ENCODE measurements at places on chromosomes 13 and 19.

GRCh38 chr13:110392510-110393240 lies 85.6 kb downstream of the COL4A2 start:
- DNase-seq: no peak

DNA sequence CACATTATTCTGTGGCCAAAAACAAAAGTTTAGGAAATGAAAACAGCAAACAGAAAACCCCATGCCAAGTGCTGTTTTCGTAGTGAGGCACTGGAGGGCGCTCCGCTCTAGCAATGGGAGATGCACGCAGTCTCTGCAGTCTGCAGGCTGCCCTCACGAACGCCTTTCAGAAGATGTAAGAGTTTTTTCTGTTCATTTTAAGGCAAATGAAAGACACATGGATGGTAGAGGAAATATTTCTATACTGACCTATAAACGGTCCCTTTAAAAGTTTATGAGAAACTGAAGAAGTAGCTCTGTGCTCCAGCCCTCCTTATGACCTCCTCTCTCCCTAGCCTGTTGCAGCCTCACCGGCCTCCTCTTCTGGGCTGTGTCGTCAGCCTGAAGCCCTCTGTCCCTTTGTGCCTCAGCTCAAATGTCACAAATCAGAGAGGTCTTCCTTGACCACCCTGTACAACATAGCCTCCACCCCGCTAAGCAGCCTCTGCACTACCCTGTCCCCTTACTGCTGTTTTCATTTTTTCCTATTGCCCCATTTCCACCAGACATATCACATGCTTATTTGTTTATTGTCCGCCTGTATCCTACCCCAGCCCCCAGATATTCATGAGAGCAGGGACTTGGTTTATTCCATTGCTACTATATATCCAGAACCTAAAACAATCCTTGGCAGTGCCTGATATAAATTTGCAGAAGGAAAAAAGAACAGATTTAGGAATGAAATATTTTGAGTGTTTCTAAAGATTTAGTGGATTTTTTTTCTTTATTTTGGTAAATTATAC lies 116.4 kb downstream of the TM9SF2 start:
- DNase-seq: no peak

- DNase-seq: no peak
Measured at GRCh38 chr13:60318186-60318585, 78.8 kb upstream of the TDRD3 start.

- DNase-seq: no peak
Measured at GRCh38 chr19:44869733-44870470, 21.2 kb upstream of the TOMM40 start.

- peak; percentile 98 for DNase-seq
Measured at GRCh38 chr19:35931161-35931873, 4.9 kb upstream of the LRFN3 start.

GRCh38 chr13:54884682-54885081 lies 1856.1 kb downstream of the OLFM4 start:
- DNase-seq: no peak

- DNase-seq: no peak
Measured at GRCh38 chr19:804419-805165, 7.3 kb downstream of the PTBP1 start.

GRCh38 chr13:94251831-94252608 lies 227.5 kb downstream of the DCT start:
- DNase-seq: no peak

DNA sequence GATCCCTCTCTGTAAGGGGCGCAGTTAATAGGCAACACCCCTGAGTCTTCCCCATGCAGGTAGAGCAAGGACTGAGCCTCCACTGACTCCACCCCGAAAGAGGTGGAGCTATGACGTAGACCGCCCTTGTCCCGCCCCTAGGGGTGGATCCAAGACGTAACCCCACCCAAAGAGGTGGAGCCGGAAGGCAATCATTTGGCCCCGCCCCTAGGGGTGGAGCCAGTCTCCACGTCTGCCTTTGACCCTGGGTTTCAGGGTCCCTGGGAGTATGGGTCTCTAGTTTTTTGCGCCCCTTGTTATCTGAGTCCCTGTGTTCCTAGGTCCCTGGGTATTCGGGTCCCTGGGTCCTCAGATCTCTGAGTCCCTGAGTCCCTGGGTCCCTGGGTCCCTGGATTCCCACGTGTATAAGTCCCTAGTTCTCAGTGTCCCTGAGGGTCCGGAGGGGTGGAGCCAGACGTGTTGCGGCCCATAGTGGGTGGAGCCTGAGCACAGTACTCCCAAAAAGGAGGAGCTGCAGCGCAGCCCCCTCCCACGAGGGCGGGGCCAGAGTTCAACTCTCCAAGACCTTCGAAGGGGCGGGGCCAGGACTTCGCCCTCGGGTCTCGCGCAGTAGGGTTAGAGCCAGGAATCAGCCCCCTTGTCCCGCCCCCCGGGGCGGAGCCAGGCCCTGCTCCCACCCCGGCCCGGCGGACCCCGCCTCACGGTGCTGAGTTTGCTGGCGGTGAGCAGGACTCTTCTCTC lies 5.3 kb downstream of the DENND1C start:
- DNase-seq: peak; percentile 86

DNA sequence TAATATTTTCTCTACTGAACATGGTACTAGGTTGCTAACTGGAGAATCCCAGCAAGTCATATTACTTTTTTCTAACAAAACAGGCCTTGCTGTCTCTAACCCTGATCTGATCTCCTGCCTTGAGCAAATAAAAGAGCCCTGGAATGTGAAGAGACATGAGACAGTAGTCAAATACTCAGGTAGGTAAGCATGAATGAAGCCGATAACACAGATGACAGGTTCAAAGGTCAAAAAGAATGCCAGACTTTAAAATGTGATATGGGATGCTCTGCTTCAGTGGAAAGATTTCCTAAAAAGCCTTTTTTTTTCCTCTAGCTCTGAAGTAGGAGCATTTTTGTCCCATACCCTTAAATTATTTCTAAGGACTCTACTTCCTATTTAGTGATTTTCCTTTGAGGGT lies 28.7 kb downstream of the ZNF726 start:
- no peak for DNase-seq

GRCh38 chr13:45141369-45141768 lies 21.1 kb downstream of the GTF2F2 start:
- DNase-seq: no peak

- DNase-seq: no peak
Measured at GRCh38 chr13:94217370-94217769, 262.1 kb downstream of the DCT start.

DNA sequence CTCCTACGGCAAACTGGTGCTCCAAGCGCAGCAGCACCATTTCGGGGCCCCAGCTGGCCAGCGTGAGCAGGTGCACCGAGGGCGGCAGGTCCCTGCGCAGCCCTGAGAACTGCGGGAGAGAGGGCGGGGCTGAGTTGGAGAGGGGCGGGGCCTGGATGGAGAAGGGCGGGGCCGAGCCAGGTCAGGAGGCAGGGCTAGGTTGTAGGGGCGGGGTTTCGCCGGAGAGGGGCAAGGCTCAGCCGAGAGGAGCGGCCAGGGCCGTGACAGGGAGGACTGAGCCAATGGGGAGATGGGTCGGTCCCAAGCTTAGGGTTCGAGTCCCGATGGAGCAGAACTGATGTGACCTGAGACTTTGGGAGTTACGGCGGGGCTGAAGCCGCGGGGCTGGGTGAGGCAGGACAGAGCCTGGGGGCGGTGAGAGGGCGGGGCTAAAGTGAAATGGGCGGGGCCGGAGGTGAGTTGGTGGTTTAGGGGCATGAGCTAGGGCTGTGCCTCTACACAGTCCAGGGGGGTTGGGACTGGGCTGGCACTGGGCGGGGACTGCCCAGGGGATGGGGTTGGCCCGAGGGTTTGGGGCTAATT lies 19.0 kb downstream of the MAN2B1 start:
- DNase-seq: peak; percentile 86

DNA sequence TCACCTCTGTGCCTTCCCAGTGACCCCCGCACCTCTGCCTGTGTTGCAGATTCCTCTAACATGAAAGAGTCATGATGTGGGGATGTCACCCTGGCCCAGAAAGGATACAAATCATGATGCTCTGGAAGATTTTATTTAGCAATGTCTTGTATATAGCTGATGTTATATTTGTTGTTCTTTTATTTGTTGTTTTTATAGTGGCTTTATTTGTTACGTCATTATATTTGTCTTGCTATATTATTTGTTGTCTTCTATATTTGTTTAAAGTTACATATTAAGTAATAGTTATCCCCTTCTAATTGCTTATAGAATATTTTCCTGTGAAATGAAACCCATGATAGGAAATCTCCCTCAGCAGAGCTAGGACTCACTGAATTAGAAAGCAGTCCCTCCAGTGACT lies 1149.2 kb downstream of the UQCRFS1 start:
- DNase-seq: no peak

DNA sequence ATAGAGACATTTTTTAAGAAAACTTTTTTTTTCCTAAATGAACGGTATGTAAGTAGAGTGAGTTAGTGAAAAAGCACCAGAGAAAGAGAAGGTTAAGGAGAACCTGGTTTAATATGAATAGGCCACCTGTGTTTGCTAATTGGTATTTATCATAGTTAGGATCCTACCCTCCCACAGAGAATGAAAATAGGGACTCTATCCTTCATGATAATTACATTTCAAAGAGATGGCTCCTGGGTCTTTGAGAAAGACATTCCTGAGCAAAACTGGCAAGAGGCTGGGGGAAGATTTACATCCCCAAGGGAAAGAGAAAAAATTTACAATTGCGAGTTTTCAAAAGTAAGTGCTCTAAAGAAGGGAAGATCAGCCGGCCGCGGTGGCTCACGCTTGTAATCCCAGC lies 1284.5 kb downstream of the SLITRK1 start:
- DNase-seq: no peak

GRCh38 chr19:51702825-51703574 lies 9.9 kb downstream of the SPACA6 start:
- no peak for DNase-seq

DNA sequence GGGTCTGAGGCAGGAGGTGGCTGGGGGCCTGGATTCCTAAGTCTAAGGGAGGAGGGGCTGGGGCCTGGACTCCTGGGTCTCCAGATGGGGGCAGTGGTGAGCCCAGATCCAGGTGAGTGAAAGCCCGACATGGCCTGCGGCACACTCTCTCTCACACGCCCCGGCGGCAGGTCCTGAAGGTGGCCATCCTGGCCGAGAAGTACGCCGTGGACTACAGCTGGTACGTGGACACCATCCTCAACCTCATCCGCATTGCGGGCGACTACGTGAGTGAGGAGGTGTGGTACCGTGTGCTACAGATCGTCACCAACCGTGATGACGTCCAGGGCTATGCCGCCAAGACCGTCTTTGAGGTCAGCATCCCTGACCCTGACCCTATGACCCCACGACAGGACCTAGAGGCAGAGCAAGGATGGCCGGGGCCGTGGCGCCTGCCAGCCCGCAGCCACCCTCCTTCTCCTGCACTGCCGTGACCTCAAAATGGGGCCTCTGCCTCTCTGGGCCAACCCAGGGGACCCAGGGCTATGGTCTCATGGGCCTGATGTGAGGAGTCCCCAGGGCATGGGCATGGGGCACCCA lies 13.2 kb downstream of the FUZ start:
- no peak for DNase-seq

GRCh38 chr19:1571358-1571757 lies 3.2 kb upstream of the MEX3D start:
- no peak for DNase-seq

GRCh38 chr13:29977476-29978120 lies 127.2 kb upstream of the UBL3 start:
- no peak for DNase-seq

GRCh38 chr13:99217461-99218110 lies 16.9 kb downstream of the UBAC2 start:
- no peak for DNase-seq

DNA sequence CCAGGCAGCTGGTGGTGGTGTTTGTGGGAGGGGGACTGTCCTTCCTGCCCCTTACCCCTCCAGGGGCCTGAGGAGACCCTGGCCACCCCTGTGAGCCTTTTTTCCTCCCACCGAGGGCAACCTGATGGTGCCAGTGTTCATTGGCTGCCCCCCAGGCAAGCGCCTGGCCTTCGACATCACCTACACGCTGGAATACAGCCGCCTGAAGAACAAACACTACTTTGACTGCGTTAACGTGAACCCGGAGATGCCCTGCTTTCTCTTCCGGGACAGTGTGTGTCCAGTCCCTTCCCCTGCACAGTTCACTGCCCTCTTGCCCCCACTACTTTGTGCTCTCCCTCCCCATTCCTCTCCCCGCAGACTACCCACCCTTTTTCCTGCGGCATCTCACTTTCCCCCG lies 7.3 kb upstream of the PSMD8 start:
- DNase-seq: no peak

DNA sequence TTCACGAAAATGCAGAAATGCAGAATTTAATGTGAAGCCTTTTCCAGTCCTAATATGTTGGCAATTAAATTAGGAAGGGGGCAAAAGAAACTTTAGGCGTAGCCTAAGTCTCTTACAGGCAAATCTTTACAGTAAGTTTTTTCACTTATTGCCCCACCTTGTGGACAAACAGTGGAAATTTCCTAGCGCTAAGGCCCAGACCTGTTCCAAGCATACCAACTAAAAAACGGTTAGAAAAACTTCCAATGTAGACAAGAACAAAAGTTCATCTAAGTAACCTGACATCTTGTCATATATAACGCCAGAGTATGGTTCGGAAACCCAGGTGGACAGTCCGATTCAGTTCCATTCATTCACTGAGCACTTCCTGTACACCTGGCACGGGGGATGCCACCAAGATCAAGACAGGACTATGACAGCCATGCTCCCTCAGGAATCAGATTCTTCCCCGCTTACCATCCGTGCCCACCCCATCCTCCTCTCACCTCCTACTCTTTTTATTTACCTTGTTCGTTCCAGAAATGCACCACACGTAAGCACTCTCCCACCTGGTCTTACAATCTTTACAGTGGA lies 4.9 kb downstream of the ZAR1L start:
- no peak for DNase-seq

DNA sequence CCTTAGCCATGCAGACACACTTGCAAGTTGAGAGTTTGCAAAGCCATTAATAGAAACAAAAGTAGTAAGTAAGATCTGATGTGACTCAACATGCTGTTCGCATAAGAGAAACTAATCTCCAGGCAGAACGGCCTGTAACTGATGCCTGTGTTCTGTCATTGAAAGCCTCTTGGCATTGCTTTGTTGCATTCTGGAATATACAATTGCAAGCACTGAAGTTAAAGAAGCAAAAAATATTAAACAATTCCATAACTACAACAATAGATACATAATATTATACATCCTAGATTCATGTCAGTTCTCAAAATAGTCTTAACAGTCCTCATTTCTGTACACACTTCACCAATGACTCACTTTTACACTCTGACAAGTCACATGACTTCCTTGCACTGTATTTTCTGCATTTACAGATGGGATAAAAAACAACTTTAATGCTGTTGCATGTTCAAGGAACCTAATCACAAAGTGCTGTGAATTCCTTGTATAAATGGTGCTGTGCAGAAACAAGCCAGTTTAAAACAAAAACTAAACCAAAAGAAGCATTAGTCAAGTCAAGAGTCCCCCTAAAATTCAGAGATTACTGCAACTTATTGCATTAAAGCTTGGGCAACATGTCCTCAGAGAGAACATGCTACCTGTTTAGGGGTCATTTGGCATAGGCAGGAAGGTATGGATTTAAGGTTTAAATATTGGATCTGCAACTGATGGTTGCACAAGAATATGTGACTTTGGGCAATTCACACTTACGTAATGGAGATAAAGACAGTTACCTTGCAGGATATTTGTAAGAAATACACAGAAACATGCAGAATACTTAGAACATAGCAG lies 79.5 kb upstream of the SERP2 start:
- DNase-seq: no peak

GRCh38 chr19:56707821-56708220 lies 36.3 kb upstream of the ZNF835 start:
- DNase-seq: no peak

- no peak for DNase-seq
Measured at GRCh38 chr19:7257148-7258040, 36.8 kb downstream of the INSR start.

GRCh38 chr19:31575846-31576335 lies 226.7 kb upstream of the TSHZ3 start:
- no peak for DNase-seq

- no peak for DNase-seq
Measured at GRCh38 chr13:107361666-107362065, 793.7 kb upstream of the ARGLU1 start.

Data from liver (tissue), 10 donors.